Upper lobe of left lung (tissue), 6 donors: ENCODE measurements at places on chromosomes 2 and 18.

- DNase-seq = no peak
Observed at GRCh38 chr2:233412405-233412804, 58.1 kb downstream of the DGKD start.

GRCh38 chr2:124534028-124534427, 508.9 kb downstream of the CNTNAP5 start:
- no peak for DNase-seq

DNA sequence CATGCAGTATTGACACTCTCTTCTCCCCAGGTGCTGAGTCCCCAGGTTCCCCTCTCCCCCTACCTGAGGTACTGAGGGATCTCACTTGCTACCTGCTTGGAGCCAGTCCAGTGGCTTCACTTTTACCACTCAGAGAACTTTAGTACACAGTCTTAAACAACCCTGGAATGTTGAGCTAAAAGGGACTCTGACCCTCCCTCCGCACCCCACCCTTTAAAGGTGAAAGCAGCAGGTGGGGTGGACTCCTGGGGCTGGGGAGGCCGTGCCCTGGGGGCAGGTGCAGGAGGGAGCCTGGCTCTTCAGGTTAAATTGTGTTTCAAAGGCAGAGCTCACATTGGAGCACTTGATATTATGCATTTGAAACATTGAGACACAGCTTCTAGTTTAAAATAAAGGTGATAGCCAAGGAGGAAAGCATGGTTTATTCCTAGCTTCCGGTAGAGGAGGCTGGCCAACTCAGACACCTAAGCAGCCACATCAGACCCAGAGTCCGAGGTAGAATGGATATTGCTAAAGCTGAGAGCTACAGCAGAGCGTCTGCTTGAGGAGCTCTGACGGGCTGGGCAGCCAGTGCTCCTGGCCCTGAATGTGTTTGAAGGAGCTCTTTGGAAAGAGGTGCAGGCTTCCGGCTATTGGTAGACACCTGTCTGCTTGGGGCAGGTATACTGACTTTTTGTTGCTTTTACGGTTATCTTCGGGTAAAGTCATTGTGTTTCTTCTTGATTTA, 196.4 kb downstream of the AGAP1 start:
- no peak for DNase-seq

DNA sequence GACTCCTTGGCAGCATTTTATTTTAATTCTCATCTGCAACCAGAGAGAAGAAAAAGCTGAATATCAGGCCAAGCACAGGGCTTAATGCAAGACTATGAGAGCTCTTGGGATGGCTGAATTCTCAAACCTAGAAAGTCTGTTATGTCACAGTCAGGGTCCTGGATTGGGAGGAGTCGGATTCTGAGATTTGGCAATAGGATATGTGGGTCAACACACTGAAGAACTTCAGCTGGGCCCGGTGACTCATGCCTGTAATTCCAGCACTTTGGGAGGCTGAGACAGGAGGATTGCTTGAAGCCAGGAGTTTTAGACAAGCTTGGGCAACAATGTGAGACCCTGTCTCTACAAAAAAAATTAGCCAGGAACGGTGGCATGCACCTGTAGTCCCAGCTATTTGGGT, 102.4 kb downstream of the COL3A1 start:
- DNase-seq = no peak

DNA sequence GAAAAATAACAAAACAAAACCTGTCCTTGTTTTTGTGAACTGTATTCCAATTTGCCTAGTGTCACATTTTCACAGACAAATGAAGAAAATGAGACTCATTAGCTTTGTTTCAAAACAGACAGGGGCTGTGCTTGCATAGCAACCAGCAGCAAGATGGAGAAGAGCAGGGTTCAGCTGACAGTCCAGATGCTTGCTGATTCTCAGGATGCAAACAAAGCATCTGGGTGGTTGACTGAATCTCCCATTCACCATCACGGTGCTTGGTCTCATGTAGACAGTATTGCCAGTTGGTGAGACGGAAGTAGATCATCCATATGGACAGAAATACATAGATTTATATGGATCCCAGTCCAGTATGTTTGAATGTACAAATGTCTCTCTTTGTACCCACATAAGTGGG, 326.8 kb downstream of the CCDC85A start:
- no peak for DNase-seq

DNA sequence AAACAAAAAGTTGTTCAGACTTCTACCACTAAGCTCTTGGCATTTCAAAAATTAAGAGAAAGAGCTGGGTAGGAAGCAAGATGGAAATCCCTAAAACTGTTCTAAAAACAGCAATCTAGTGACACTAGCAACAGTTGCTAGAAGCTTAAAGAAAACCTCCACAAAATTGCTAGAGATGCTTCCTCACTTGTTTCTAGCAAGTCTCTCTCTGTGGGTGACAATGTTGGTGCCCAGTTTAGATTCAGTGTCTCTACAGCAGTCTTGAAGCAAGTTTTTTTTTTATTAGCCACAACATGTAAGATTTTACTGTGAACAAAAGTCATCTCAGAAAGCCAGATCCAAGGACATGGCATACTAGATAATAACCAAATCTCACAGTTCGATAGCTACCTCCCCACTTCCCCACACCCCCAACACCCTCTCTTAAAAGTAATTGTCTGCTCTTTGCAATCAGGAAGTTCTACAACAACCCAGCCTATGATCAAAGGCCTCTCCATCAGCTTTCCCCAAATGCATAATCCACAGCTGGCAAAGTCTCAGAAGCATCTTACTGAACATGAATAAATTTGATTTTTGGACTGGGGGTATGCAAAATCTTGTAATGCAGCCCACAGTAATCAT, 70.0 kb downstream of the ANKRD44 start:
- DNase-seq = no peak
